Activated T-helper 1 cell treated with Interleukin-2 at 50 U/mL for 16 hours (primary cell): ENCODE measurements at places on chromosomes 5 and 9.

DNA sequence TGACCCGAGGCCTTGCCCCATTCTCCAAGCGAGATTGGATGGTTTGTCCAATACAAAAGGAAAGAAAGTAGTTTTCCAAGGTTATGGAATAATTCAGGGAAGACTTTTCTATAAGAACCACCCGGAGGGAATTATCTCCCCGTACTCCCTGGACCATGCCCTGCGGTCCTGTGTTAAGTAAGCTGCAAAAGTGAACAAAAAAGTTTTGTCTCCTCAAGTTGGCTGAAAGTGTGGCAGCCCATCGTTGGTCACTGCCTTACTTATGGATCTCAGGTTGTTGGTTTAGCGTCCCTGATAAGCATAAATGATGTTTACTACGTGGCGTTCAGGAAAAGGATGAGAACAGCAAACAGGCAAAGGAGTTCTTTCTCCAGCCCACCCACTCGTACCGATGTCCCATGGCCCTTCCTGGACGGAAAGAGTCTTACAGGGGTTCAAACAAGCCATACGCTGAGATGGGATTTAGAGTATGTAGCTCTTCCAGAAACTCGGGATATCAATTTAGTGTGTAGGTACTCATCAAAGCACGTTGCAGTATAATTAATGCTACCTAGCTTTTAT, 413 bp upstream of the AUH start:
- DNase-seq: no peak

GRCh38 chr9:4298255-4299004, 1.4 kb downstream of the GLIS3 start:
- no peak for DNase-seq

- DNase-seq: no peak
These were observed 30.0 kb upstream of the CPEB4 start for GRCh38 chr5:173858021-173858669.

DNA sequence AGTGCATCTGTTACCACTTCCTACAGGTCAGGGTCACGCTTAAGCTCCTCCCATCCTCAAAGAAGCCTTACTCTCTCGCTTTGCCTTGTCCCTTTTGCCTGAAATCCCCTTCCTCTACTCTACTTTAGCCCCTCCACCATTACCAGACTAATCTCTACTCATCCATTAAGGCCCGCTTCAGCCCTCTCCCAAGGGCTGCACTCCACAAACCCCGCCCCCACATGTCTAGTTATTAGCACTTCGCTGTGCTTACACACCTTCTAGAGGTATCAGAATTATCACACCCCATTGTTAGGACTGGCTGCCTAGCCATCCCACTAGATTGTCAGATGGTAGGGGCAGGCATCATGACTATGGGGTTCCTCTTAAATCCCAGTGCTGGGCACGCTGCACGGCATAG, 565.7 kb upstream of the WWC1 start:
- DNase-seq: no peak

DNA sequence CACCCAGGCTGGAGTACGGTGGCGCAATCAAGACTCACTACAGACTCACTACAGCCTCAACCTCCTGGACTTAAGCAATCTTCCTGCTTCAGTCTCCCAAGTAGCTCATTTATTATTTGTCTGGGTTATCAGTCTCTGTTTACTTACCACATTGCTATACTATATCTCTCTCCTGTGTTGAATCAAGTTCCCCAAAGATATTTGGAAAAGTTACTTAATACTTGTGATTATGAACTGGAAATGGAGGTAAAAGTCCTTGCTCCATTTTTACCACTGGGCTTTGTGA, 55.6 kb downstream of the ANGPTL2 start:
- no peak for DNase-seq

DNA sequence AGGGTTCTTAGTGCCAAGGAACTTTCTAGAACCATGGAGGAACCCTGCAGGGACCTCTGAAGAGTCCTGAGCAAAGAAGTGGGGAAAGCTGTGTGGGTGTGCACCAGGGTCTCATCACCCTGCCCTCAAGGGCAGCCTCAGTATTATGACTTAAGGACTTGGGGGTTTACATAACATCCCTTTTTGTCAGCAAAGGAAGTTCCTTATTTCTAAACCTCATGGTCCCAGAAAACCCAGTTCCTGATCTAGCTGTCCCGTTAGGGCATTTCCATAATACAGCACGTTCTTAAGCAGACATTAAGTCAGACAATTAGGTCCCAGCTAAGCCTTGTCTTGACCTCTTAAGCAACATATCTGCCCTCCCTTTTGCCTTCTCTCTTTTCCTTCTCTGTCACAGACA, 57.3 kb downstream of the DAPK1 start:
- no peak for DNase-seq

- no peak for DNase-seq
These were observed 150.8 kb downstream of the MEF2C start for GRCh38 chr5:88732181-88732633.

GRCh38 chr9:69324549-69325401, at the start of gene ENTREP1:
Gene ENTREP1 (plus strand): TSS chr9:69325215. CDS start chr9:69325310, 95 bp downstream.
- DNase-seq: no peak

GRCh38 chr5:51203598-51203997, 179.7 kb upstream of the ISL1 start:
- no peak for DNase-seq
